ENCODE measurements at places on chromosomes 11 and 22.

DNA sequence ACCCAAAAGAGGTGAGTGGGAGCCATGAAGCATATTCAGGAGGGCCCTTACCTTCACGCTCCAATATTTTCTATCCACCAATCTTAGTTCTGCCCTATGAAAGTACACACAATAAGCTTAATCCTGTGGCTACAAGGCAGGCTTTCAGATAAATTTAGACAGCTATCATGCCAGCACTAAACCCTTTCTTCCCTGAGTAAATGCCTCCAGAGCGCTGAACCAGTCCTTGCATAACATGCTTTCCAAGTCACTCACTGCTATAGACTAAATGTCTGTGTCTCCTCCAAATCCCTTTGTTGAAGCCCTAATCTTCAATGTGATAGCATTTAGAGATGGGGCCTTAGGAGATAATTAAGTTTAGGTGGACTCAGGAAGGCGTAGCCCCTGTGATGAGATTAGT is 50.3 kb upstream of the FIBIN start:
- no peak for DNase-seq

- DNase-seq: no peak
These were observed 34.8 kb downstream of the EFCAB6 start for GRCh38 chr22:43777286-43777685.

- no peak for DNase-seq
These were observed 4.2 kb upstream of the NEAT1 start for GRCh38 chr11:65418431-65418680.

DNA sequence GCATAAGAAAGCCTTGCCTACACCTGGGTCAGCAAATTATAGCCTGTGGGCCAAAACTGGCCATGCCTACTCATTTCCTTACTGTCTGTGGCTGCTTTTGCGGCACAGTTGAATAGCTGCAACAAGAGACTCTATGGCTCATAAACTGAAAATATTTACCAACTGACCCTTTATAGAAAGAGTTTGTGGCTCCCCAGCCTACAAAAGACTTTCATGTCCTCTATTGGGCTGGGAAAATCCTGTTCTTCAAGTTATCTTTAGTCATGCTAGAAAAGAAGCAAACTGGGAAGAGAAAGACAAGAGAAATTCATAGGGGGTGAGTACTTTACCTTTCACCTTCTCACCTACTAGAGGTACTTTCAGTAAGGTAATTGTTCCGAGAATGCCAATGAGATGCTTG is 175.1 kb downstream of the SWAP70 start:
- DNase-seq: no peak

GRCh38 chr11:124922831-124923230 is 3.8 kb downstream of the HEPN1 start:
- DNase-seq: no peak

GRCh38 chr11:28153586-28153985 is 45.4 kb downstream of the METTL15 start:
- DNase-seq: no peak

GRCh38 chr11:119531623-119532022 is 108.7 kb upstream of the THY1 start:
- no peak for DNase-seq

DNA sequence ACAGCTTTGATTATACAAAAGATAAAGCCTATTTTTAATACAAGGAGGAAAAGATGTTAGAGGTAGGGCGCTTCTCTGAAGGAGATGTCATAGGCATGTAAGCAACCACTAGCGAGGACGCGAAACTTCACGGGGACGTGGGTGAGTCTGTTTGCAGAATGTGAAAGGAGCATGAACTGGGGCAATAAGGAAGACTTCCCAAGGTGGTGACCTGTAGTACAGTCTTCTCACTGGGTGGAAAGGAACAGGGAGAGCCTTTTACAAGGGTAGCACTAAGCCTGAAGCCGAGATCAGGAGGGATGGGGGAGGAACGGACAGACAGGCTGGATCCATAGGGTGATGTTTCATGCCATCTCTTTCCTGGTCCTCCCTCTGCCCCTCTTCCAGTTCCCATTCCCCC is 10.0 kb upstream of the MICAL2 start:
- DNase-seq: no peak

DNA sequence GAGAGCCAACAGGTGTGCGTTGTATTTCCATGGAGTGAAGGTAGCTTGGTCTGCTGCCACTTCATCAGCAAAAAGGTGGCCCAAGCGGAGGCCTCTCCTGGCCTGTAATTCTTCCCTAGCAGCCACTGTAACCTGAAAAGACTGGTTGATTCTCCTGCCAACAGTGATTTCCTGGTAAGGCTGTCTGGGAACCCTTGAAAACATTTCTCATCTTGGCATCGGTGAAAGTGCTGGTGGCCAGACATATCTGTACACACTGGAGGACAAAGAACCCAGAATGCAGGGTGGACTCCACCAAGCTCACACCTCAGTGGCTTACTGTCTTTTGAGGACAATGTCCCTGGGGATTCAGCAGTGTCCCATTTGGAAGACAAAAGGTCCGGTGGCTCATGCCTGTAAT is 128.0 kb downstream of the TRIM29 start:
- no peak for DNase-seq

GRCh38 chr11:78869293-78869692 is 294.6 kb upstream of the NARS2 start:
- no peak for DNase-seq

DNA sequence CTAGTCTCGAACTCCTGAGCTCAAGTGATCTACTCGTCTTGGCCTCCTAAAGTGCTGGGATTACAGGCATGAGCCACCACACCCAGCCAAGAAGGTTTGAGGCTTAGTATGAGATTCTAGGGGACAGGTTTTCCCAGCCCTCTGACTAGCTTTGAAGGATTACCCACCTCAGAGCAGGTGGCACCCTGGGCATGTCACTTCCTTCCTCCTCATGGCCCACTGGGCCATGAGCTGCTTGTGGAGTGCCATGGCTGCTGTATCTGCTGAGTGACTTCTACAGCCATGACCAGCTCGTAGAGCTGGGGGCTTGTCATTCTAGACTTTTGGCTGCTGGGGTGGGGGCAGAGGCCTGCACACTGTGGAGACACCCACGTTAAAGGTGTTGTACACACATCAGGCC is 25.1 kb downstream of the TOM1 start:
- DNase-seq: no peak

GRCh38 chr11:3732671-3733436 is 61.7 kb upstream of the CHRNA10 start:
- no peak for DNase-seq

DNA sequence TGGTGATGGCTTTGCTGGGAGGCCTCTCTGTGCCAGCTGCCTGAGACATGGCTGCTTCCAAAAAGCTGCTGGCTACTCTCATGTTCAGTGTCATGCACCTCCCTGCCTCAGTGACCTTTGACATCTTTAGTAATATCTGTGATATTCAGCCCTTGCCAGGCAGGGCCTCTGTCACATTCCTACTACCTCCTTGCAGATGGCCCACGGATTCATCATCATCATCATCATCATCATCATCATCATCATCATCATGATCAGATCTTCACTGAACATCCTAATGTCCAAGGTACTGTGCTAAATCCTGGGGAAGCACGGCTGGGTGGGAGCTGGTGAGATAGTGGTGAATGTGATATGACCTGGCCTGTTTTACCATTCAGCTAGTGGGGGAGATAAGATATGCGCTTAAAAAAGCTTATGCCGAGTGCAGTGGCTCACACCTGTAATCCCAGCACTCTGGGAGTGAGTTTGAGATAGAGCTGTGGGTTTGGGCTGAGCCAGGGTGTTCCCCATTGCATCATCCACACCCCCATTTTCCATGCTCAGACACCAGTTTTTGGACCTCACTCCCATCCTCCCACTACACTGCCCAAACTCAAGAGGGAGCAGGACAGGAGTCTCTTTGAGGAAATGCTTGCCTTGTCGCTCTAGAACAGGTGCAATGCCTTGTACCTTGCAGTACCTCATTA is 17.1 kb upstream of the TMPRSS13 start:
- no peak for DNase-seq

DNA sequence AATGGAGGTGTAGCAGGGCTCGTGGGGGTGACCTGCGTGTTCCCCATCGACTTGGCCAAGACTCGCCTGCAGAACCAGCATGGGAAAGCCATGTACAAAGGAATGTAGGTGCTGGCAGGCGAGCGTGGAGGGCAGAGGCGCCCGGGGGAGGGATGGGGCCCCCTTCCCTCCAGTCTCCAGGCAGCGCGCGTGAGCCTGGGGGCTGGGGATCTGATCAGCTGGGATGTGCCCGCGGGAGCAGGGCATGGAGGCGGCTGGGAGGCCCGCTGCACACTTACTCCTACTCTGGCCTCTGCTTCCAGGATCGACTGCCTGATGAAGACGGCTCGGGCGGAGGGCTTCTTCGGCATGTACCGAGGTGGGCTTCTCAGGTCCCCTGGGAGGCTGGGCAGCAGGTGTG is 17.8 kb downstream of the SLC25A18 start:
- no peak for DNase-seq

DNA sequence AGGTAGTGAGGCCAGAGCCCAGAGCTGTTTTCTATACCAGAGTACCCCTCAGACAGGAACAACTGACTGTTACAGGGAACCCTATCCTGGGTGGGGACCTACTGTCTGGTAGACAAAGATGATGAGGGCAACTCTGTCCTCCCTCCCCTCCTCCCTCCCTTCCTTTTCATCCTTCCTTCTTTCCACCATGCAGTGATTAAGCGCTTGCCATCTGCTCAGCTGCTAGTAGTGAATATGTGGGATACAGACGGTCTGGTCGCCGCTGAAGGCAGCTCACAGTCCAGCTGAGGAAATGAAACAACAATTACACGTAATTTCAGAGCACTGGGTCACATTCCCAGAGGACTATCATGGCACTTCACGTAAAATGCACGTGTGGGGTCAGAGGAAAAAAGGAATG is 597.1 kb downstream of the BUD13 start:
- no peak for DNase-seq

- DNase-seq: no peak
These were observed 92.9 kb downstream of the MICAL3 start for GRCh38 chr22:17931400-17931825.

- no peak for DNase-seq
These were observed 609.5 kb downstream of the BRD1 start for GRCh38 chr22:49218142-49218541.

DNA sequence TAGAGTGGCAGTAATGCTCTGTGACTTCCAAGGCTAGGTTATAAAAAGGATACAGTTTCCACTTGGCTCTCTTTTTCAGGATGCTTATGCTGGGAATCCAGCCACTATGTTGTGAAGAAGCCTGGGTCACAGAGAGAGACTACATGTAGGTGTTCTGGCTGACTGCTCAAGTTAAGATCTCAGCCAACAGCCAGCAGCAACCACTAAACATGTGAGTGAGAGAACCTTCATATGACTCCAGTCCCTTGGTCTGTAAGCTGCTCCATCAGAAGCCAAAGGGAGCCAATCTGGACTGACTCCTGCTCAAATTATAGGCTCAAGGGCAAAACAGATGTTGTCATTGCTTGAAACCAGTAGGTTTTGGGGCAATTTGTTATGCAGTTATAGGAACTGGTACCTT is 162.7 kb downstream of the MAML2 start:
- no peak for DNase-seq

DNA sequence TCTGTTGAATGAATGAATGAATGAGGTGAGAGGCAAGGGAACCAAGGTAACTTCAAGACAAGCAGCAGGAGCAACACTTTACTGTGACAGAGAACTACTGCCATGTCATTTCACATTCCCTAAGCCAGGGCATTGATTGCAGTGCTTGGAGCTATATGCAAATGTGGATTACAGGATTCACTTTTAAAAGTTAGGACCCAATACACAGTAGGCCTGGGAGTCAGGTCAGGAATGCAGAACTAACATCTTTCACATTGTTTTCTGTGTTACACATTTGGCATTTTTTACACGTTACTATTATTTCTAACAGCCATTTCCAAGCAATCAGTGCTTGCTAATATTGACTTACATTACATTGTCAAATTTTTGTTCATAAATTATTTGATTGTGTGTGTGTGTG is 26.2 kb upstream of the ME3 start:
- DNase-seq: no peak
